ENCODE measurements at places on chromosomes 3 and 15. TPM values are rescaled to one million over a fixed set of nuclear protein-coding genes. Genes with fewer than 3 reads are reported as not detected.

KCNMB3 gene
- 2.6 TPM for total RNA-seq

CYP1A2 gene
- not detected for total RNA-seq

SLC9C1 gene
- total RNA-seq: 1.0 TPM

TMCO5A gene
- total RNA-seq: not detected

SHC4 gene
- total RNA-seq: 2.1 TPM

ZNF717 gene
- total RNA-seq: 16.7 TPM

HOMER2 gene
- total RNA-seq: 11.0 TPM

GPR171 gene
- total RNA-seq: 1.6 TPM

PSTPIP1 gene
- total RNA-seq: 2.1 TPM

GRAMD2A gene
- 2.1 TPM for total RNA-seq

ALDH1A2 gene
- 11.0 TPM for total RNA-seq

SENP8 gene
- 2.1 TPM for total RNA-seq

TMEM115 gene
- 24.5 TPM for total RNA-seq

SCN11A gene
- total RNA-seq: 2.6 TPM

PPM1L gene
- total RNA-seq: 14.1 TPM

TRAIP gene
- 2.6 TPM for total RNA-seq

ARGFX gene
- total RNA-seq: not detected

EPHB1 gene
- 5.7 TPM for total RNA-seq

TNNC1 gene
- 461 TPM for total RNA-seq

SLC15A2 gene
- 33.4 TPM for total RNA-seq

FRMD4B gene
- 21.4 TPM for total RNA-seq

LHFPL4 gene
- not detected for total RNA-seq

PIGBOS1 gene
- 6.8 TPM for total RNA-seq

TM6SF1 gene
- 28.7 TPM for total RNA-seq

TICRR gene
- total RNA-seq: 1.6 TPM

OR5K2 gene
- not detected for total RNA-seq

MKRN2OS gene
- not detected for total RNA-seq

CAND2 gene
- 22.4 TPM for total RNA-seq

CHST14 gene
- total RNA-seq: 6.8 TPM

MOBP gene
- total RNA-seq: not detected

IL17RB gene
- total RNA-seq: 1.6 TPM

APOD gene
- 20.4 TPM for total RNA-seq

SLCO2A1 gene
- 0.52 TPM for total RNA-seq

SIDT1 gene
- 2.1 TPM for total RNA-seq

GOLGA8J gene
- not detected for total RNA-seq

IL16 gene
- total RNA-seq: 4.7 TPM

RAB27A gene
- 3.7 TPM for total RNA-seq

ARPIN gene
- total RNA-seq: 13.0 TPM

SELENOT gene
- total RNA-seq: 16.7 TPM

KCNAB1 gene
- 4.2 TPM for total RNA-seq

CHRM5 gene
- not detected for total RNA-seq

POPDC2 gene
- 13.6 TPM for total RNA-seq

WDR49 gene
- 5.7 TPM for total RNA-seq

COL6A5 gene
- total RNA-seq: not detected

CNTN4 gene
- 11.0 TPM for total RNA-seq

ZNF385D gene
- total RNA-seq: 9.4 TPM

TRIM71 gene
- total RNA-seq: 0.52 TPM
